ENCODE measurements at places on chromosomes 1 and 21.
A peak's percentile ranks its signal among the peaks of the same experiment; 100 is the strongest.

DNA sequence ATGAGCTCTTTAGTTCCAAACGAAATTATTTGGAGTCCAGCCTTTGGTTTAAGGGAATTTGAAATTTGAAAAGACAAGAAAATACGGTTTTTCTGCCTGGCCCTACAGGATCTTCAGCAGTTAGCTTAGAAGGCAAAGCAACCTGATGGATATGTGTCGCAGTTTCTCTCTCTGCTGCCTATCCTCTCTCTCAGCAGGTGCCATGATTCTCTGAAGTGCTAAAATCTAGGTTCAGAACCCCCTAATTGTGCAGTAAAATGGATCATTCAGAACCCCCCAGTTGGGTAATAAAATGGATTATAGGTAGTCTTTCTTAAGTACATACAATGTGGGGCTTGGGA, 446 bp upstream of the DEPDC1 start:
- DNase-seq, result no peak

GRCh38 chr1:31712068-31712467, 8.3 kb upstream of the COL16A1 start:
- peak; percentile 67 for DNase-seq

DNA sequence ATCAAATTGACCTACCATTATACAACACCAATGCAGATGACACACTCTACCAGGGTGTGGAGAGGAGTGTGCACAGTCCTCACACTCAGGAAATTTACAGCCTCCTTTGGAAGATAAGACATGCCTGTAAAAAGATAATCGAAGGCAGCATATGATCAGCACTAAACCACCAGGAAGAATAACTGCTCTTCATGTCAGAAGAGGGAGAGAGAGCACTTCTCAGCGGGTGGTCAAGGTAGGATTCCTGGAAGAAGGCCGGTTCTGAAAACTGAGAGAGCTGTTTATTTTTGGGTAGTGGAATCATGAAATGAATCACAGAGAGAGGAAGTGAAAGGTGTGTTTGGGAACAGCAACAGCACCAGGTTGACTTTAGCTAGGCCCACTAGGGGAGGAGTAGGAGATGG, 14.0 kb upstream of the ZNF697 start:
- DNase-seq, result no peak

- no peak for DNase-seq
These were observed 70.8 kb upstream of the KCND3 start for GRCh38 chr1:112060261-112060660.

DNA sequence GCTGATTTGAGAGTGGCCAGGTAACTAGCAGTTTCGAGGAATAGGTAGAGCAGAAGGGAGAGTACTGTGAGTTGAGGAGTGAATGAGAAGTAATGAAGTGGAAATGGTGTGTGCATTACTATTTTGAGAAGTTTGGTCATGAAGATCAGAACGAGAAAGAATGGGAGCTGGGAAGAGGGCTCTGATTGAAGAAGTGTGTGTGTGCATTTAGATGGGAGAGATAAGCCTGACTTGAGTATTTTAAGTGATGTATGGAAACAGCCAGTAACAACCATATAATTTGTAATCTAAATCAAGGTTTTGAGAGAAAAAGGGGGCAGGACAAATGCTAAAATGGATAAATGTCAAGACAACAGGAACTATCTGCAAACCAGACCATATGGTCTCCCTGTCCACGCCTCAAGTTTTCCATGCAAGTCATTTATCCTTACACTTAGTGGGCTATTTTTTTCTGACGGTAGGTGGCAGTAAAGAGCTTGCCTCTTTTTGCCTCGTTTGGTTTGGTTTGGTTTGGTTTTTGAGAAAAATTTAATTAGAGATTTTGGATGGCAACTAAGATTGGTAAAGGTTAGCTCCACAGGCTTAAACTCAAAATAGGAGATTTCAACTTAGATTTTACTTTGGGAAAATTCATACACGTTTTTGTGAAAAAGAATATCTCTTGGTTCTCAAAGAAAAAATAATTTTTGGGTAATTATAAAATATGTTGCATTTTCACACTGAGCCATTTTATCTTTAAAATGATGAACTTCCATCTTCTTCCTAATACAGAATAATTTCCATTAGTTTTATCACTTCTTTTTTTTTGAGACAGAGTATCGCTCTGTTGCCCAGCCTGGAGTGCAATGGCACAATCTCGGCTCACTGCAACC, 9.5 kb upstream of the B3GALNT2 start:
- DNase-seq, result no peak

DNA sequence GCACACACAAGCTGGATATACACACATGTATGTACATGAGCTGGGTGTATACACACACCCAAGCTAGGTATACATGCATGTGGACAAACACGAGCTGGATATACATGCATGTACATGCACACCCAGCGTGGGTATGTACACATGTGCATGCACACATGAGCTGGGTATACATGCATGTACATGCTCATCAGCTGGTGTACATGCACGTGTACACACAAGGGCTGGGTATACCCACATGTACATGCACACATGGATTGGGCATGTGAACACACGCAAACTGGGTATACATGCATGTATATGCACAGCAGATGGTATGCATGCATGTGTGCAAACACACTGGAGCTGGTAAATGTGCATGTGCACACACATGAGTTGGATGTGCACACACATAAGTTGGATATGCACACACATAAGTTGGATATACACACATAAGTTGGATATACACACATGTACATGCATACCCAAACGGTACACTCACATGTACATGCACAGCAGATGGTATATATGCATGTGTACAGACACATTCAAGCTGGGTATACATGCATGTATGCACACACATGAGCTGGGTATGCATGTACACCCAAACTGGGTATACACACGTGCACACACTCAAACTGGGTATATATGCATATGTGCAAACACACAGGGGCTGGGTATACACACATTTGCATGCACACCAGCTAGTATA, 7.5 kb upstream of the GNB1 start:
- DNase-seq, result no peak

- DNase-seq, result peak; percentile 43
These were observed 37.0 kb downstream of the MIA3 start for GRCh38 chr1:222654849-222655248.

GRCh38 chr1:3924186-3924824, 24.2 kb upstream of the C1orf174 start:
- DNase-seq, result no peak

DNA sequence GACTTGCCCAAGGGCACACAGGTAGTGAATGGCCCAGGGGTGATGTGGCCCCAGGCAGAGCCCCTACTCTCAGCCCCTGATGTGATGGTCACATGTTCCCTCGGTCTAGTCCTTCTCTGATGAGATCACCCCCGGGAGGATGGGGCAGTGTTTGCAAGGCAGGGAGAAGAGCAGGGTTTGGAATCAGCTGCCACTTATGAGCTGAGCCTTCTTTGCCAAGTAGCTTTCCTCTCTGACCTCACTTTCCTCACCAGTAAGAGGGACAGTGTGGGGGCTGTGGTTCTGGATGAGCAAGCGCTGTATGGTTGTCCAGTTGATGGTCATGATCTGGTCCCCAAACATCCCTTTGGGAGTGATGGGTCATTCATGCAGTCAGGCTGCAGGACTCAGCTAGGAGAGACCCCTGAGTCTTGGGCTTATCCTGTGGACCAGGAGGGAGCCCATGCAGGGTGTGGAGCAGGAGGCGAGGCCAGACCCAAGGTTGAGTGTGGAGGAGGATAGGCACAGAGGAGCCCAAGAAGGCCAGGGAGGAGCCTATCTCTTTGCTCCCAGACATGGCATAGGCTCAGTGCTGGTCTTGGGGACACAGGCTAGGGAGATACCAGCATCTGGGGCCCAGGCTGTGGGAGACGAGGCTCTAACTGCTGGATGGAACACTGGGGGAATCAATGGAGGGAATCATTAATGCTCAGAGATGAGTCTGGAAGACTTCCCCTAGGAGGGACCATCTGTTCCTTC, 15.9 kb upstream of the PEAR1 start:
- no peak for DNase-seq

GRCh38 chr1:233294913-233295236, 650 bp downstream of the PCNX2 start:
- peak; percentile 68 for DNase-seq

DNA sequence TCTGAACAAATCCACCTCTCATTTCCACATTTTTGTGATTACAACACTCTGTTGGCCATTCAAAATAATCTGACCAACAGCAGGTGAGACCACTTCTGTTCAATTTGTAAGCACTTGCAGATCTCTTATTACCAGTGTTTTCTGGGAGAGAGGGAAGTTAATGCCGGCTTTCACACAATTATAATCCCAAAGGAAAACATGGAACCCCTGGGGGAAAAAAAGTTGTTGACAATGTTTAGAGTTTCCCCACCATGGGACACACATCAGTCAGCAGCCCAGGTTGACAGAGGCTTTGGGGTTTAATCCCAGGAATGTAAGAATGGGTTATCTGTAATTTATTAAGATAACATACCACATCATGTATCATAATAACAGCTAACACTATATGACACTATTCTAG, 68.4 kb upstream of the TNFSF4 start:
- no peak for DNase-seq

- DNase-seq, result no peak
These were observed 30.3 kb upstream of the PGBD5 start for GRCh38 chr1:230456478-230456877.

- DNase-seq, result no peak
These were observed 49.6 kb downstream of the CD58 start for GRCh38 chr1:116521186-116521585.

GRCh38 chr1:4599951-4600481, 54.4 kb upstream of the AJAP1 start:
- DNase-seq, result no peak

DNA sequence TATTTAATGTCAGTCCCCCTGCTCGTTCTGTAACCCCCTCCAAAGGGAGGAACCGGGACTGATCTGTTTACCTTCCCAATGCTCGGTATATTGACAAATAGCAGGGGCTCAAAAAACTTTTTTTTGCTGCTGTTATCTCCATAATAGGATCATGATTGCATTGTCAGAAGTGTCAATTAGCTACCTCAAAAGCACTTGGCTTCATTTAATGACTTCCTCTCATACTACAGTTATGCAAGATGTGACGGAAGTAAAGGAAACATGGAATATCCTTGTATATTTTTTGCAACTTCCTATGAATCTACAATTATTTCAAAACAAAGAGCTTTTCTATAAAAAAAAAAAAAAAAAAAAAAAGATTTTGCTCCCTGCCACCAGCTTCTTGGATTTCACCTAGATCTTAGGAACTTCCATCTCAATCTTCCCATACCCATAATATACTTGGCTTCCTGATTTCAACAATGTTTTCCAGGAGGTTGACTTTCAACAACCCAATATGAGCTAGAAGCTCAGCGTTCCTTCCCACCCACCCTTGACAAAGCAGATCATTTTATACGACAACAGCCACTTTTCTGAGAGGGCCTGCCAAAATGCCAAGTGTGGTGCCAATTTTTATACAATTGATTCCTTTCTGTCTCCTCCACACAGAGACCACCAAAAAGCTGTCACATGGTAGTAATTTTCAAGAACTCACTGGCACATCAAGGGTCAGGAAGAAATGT, 71.7 kb downstream of the SETD4 start:
- no peak for DNase-seq

- DNase-seq, result no peak
These were observed 402.2 kb downstream of the GPATCH2 start for GRCh38 chr1:217228689-217229088.

- no peak for DNase-seq
These were observed 33.7 kb upstream of the PLA2G2C start for GRCh38 chr1:20220036-20220435.

DNA sequence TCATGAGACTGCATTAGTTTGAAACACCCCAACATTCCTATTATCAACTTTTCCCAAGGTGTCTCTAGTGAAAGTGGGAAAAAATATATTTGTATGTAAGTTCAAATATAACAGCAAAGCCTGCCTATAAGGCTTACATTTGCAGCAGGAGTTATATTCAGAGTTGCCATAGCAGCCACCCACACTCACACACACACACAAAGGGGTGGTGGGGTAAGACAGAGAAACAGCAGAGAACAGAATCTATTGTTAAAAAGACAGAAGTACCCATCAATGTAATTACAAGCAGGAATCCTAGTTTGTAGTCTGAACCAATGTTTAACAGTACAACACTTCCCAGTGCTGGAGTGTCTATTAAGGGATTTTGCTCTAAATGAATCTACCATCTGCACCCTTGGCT, 55.0 kb downstream of the PLPPR5 start:
- DNase-seq, result no peak

- DNase-seq, result no peak
These were observed 818.9 kb downstream of the KCNT2 start for GRCh38 chr1:195789321-195789720.

GRCh38 chr1:115791816-115792215, 23.3 kb upstream of the CASQ2 start:
- no peak for DNase-seq

DNA sequence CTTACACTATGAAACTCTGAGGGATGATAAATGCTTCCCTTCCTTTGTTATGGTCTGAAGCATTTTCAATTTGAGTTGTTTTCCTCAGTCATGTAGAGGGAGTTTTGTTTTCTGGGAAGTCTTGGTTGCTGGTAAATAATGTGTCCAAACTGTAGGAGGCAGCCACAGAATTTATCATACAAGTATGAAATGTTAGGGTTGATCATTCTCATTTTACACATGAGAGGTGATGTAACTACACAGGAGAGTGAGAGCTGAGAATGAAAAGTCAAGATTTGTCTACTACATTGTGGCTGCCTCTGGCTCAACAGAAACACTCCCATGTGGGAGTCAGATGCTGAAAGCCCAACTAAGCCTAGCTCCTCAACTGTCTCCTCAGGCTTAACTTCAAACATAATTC, 182.5 kb upstream of the SGIP1 start:
- no peak for DNase-seq

- DNase-seq, result peak; percentile 41
These were observed 29.4 kb downstream of the FRRS1 start for GRCh38 chr1:99737016-99737415.

- no peak for DNase-seq
These were observed 26.9 kb upstream of the DPYD start for GRCh38 chr1:97947695-97948094.

- no peak for DNase-seq
These were observed 65.8 kb downstream of the RHOU start for GRCh38 chr1:228801068-228801467.

GRCh38 chr1:93042187-93043056, 36.7 kb upstream of the MTF2 start:
- DNase-seq, result no peak

DNA sequence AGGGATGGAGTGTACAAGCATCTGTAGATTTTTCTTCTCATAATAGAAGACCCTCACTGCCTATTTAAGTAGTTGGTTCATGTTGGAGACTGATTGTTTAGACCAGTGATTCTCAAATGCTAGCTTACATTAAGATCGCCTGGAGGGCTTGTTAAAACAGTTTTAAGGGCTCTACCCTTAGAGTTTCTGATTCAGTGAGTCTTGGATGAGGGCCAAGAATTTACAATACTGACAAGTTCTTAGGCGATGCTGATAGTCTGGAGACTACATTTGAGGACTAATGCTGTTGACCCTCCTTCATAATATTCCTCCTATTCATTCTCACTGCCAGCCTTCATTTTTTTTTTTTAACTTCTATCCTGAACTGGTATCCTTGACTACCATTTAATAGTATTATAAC, 15.2 kb upstream of the AGO3 start:
- DNase-seq, result no peak

Data from MG63 (cell line).